ENCODE measurements at places on chromosomes 3 and 15. TPM values are rescaled to one million over a fixed set of nuclear protein-coding genes. Genes with fewer than 3 reads are reported as not detected.

LINGO1 gene
- total RNA-seq = 1.0 TPM

CXCR6 gene
- 0.57 TPM for total RNA-seq

RPL39L gene
- 9.1 TPM for total RNA-seq

UNC45A gene
- total RNA-seq = 96.8 TPM

EXD1 gene
- not detected for total RNA-seq

GUCA1C gene
- total RNA-seq = not detected

PAK6 gene
- 0.33 TPM for total RNA-seq

AADACL2 gene
- total RNA-seq = 0.17 TPM

DNA sequence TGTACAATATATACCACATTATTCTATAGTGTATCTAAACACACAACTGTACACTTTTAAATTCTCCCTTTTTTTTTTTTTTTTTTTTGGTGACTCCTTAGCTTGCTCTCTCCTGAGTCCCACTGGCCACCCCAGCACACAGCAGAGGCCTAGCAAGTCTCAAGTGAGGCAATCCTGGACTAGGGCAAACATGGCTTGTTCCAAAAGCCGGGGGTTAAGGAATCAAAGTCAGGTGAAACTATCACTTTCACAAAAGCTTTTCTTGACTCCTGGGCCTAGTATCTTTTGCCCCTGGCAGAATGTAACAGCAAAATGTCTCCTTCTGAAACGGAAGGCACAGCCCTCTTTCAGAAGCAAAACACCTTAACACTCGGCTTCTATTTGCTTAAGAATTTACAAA lies 5.8 kb downstream of the EOMES start:
- no peak for DNase-seq

DNA sequence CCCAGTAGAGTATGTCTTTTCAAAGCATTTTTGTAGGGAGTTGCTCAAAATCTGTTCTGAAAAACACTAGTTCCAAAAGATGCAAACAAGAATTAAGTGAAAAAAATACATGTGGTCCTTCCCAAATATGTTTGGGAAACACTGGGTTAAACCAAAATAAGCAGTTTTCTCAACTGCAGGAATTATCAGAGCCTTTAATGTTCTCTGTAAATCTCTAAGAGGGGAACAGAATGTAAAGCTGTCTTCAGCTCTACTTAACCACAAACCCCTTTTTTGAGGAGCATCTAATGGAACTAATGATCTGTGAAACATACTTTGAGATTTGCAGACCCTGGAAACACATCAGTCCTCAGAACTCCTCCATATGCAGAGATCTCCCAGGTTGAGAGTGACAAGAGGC lies 9.9 kb downstream of the AQP9 start:
- DNase-seq = no peak

- DNase-seq = no peak
Measured at GRCh38 chr15:38266247-38266986, 13.8 kb downstream of the SPRED1 start.

GRCh38 chr3:12934431-12934830 lies 93.1 kb upstream of the RPL32 start:
- no peak for DNase-seq

GRCh38 chr15:70387081-70387480 lies 289.4 kb upstream of the TLE3 start:
- DNase-seq = peak; percentile 70

DNA sequence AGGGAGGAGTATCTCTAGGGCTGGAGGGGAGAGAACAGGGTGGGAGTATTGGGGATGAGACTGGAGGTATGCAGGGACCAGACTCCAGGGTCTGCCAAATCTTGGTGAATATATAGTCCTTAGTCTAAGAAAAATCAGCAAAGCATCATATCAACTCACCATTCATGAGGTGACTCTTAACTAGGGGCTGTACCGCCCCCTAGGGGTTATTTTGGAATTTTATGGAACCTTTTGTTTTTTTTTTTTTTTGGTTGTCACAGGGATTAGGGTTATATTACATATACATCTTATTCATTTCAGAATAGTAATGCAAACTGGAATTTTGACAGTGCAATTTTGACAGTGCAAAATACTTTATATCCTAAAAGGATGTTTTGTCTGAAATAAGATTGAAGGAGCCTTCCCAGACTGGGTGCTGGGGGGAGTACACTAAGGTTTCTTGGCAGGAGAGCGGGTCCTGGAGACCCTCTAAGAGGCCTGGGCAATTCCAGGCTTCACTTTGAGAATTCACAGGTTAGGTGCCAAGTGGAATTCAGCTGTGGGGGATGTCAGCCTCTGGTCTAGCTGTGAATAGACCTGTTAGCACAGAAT lies 7.5 kb downstream of the CMTM7 start:
- DNase-seq = no peak

DNA sequence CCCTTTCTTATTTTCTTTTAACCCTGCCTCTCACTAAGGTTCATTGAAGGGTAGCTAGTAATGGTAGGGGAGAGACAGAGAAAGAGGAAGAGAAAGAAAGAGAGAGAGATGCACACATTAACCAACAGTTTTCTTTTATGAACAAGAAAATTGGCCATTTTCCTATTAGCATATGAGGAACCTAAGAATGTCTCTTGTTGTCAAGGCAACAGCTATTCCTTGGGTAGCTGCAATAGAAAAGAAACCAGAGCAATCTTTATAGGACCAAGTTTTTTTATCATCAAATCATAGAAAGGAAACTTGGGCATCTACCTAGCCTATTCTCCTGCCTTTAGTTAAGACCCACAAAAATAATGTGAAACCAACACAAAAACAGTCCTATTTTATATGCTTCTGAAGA lies 15.0 kb upstream of the CCDC39 start:
- no peak for DNase-seq

GRCh38 chr15:57681011-57681410 lies 25.5 kb upstream of the POLR2M start:
- DNase-seq = no peak

GRCh38 chr15:93029214-93029835 lies 59.7 kb downstream of the RGMA start:
- DNase-seq = no peak

DNA sequence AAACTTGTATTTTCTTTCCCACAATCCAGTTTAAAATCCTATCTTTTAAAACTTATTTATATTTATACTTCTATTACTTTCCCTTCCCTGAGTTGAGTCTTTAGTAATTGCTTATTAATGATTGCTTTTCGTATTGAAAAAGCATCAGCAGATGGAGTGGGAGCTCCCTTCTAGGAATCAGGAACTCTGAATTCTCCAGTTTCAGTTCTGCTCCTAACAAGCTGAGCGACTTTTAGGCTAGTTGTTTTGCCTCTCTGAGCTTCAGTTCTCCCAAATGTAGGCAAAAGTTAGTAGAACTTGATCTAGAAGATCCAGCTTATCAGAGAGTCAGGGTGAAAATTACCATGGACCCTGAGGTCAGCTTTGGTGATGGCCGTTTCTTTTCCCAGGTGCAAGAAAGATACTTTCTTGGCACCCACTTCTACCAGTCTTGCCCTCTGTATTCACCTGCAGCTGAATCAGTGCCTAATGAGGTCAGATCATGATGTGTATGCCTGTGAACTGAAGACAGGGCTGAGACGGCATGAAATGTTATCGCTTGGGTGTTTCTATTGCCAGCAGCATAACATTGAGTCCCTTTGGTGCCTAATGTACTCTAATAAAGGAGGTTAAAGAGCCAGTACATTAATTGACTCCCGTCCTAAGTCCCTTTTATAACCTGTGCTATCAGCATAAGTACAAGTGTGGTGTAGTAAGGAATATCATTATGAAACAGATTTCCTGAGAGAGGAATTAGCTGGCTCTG lies 194.5 kb upstream of the TBC1D5 start:
- no peak for DNase-seq

DNA sequence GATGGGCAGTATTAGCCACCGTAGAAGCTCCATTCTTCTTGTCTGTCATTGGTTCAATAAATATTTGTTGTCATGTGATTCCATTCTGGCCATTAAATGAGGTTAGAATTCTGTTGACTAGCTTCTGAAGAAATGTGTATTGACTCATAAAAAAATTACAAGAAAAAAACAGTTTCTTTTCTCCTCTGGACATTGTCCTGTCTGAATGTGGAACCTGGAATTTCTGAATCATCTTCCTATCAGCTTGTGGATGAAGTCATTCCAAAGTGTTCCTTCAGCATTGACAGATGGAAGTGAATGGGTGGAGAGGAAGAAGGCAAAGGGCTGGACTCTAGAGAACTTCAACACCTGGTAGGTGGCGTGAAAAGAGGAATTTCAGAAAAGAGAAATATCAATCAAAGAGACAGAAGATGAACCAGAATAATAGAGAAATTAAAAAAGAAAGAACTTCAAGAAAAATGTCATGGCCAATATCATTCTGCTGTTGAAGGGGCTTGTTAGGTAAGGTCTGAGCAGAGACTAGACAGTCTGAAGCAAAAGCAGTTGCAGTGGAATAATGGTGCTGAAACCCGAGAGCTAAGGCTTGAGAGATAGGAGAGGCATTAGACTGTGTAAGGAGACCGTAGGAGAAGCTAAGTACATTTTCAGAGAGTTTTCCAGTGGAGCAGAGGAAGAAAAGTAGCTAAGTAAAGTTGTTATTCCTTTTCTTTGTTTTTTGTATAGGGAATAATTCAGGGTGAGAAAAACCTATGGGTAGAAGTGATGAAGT lies 806.6 kb downstream of the SQOR start:
- no peak for DNase-seq

GRCh38 chr3:118682921-118683320 lies 351.7 kb downstream of the IGSF11 start:
- DNase-seq = no peak

GRCh38 chr3:196662033-196662432 lies 22.5 kb downstream of the NRROS start:
- no peak for DNase-seq

- no peak for DNase-seq
Measured at GRCh38 chr15:78394981-78395616, 42.9 kb upstream of the IREB2 start.

GRCh38 chr3:8324747-8325146 lies 176.9 kb upstream of the LMCD1 start:
- no peak for DNase-seq

DNA sequence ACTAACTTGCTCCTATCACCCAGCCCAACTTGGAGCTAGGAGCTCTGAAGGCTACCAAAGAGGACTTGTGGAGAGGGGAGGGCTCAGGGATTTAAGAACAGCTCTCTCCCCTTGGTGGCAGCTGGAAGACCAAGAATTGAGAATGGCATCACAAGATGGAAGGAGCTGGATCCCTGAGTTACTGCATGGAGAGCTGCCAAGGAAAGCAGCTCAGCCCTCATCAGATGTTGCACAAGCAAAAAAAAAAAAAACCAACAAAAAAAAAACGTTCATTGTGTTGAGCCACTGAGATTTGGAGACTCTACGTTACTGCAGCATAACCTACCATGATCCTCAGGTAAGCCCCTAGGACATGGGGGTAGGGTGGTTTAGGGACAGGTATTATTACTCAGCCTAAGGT lies 41.0 kb downstream of the ITGB5 start:
- no peak for DNase-seq

- DNase-seq = no peak
Measured at GRCh38 chr3:76694063-76694462, 345.8 kb upstream of the ROBO2 start.

DNA sequence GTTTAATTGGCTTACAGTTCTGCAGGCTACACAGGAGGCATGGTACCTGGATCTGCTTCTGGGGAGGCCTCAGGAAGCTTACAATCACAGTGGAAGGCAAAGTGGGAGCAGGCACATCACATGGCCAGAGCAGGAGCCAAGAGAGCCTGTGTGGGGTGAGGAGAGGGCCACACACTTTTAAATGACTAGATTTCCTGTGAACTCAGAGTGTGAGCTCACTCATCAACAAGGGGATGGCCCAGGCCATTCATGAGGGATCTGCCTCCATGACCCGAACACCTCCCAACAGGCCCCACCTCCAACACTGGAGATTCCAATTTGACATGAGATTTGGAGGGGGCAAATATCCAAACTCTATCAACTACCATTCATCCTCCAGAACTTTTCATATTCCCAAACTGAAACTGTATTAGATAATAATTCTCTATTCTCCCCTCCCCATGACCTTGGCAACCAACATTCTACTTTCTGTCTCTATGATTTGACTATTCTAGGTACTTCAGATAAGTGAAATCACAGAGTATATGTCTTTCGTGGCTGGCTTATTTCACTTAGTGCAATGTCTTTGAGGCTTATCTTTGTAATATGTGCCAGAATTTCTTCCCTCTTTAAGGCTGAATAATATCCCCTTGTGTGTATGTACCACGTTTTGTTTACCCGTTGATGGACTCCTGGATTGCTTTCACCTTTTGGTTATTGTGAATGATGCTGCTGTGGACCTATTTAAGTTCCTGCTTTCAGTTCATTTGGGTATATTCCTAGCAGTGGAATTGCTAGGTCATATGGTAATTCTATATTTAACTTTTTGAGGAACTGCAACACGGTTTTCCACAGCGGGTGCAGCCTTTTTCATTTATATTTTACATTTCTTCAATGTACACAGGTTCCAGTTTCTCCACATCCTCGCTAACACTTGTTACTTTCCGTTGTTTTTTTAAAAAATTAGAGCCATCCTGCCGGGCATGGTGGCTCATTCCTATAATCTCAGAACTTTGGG lies 43.8 kb downstream of the TKT start:
- no peak for DNase-seq

DNA sequence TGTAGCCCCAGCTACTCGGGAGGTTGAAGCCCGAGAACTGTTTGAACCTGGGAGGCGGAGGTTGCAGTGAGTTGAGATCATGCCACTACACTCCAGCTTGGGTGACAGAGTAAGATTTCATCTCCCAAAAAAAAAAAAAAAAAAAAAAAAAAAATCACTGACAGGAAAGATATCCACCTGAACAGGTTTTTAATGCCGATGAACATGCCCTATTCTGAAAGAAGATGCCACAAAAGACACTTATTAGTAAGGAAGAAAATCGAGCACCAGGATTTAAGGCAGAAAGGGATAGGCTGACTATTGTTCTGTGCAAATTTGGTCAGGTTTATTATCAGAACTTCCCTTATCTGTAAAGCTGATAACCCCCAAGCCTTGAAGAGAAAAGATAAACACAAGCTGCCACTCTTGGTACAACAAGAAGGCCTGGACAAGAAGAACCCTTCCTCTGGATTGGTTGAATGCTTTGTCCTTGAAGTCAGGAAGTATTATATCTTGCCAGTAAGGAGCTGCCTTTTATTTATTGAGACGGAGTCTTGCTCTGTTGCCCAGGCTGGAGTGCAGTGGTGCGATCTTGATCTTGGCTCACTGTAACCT lies 2.7 kb upstream of the PARP16 start:
- DNase-seq = no peak

DNA sequence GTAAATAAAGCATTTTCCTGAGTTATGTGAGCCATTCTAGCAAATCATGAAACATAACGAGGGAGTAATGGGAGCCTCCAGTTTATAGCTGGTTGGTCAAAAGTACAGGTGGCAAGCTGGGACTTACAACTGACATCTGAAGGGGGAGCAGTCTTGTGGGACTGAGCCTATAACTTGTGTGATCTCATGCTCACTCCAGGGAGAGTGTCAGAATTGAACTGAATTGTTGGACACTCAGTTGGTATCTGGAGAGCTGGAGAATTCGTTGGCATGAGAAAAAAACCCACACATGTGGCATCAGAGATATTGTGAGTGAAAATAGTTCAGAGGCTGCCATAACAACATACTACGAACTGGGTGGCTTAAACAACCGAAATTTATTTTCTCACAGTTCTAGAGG lies 22.8 kb upstream of the DENND6A start:
- no peak for DNase-seq

GRCh38 chr3:11546657-11547302 lies 96.9 kb downstream of the VGLL4 start:
- DNase-seq = no peak

Measured in esophagus muscularis mucosa (tissue), 4 donors.